ENCODE measurements at places on chromosomes 1 and 21.

DNA sequence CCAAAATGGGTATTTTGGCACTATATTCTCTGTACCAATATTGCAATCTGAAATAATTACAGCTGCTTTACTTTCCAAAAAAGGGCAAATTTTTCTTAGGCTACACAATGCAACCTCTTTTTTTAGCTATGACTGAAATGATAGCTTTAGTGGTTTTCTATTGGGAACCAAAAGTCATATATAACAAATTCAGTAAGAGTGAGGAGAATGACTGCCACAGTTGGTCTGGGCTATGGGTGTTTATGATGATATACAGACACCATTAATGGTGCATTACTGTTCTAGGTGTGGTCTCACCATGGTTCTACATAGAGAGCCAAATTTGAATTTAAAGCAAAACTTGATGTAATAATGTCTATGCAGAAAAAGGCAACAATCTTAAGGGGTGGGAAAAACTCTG, 72.3 kb upstream of the PTBP2 start:
- DNase-seq, result no peak

DNA sequence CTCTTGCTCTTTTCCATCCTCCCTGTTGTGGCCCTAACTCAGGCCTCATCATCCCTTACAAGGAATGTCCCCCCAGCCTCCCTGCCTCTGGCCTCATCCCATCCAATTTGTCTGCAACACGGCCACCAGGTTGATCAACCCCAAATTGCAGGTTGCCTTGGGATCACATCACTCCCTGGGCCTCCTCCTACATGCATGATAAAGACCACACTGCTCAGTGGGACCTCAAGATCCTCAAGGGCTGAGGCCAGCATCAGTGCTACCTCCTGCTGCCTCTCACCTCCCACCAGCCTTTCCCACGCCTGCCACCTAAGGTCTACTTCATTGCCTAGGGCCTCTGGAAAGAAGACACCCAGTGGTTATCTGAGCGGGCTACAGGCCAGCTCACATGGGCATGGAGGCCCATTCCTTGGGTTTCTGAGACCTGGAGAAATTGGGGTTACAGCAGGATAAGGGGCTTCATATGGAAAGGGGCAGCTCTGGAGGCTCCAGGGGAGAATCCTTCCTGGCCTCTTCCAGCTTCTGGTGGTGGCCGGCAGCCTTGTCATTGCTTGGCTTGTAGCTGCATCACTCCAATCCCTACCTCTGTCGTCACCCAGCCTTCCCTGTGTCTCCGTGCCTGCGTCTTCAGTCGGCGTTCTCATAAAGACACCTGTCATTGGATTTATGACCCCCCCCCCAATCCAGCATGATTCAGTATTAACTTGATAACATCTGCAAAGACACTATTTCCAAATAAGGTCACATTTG, 60.5 kb downstream of the KLHDC7A start:
- DNase-seq, result no peak

DNA sequence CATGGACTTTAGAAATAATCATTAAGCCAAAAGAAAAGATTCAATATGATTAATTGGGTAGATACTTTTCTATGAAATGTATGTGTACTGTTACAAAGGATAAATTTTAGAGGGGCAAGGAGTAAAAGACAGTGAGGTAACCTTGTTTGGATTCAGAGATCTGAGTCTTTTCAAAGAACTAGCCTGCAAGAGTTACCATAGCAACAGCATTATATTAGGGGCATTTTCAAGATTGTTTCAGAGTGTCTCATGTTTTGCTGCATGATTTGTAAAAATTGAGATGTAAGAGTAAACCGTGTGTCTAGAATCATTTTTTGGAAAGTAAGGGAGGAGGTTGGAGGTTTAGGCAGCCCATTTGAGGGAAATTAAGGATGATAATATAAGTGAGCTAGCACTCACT, 70.6 kb upstream of the KIAA1614 start:
- DNase-seq, result no peak

DNA sequence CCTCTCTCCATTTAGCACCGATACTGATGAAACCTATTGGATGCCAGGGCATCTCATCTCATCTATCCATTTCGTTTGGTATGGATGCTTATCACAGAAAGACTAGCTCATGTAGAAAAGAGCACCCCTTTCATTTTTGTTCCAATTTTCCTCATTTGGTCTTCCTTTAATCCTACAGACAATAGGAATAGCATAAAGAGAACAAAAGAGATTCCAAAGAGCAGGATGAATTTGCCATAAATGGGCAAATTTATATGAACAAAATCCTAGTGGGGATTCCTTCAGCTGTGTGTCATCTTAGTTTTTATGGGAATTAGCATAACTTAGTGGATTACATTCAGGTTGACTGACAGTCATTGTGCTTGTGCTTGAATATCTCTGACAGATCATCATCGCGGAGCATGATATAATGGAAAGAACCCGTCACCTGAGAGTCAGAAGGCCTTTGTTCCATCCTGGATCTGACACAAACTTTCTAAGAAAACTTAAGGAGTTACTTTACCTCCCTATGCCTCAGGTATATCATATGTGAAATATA, 777.5 kb upstream of the ADGRL2 start:
- no peak for DNase-seq

DNA sequence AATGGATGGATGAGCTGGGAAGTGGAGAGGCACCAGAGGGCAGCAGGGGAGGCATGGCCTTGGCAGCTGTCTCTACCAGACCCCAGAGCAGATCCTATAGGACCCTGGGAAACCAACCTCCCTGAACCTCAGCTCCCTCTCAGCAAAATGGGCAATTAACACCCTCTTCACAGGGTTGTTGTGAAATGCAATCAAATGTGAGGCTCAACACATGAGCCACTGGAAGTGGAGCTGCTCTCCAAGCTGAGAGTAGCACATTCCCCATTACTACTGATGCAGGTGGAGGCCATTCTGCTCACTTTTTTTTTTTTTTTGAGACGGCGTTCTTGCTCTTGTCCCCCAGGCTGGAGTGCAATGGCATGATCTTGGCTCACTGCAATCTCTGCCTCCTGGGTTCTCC, 6.5 kb upstream of the SYNC start:
- DNase-seq, result no peak

- DNase-seq, result no peak
Measured at GRCh38 chr1:79150576-79150975, 144.0 kb upstream of the ADGRL4 start.

All from NCI-H187 (cell line).